ENCODE measurements at places on chromosomes 3 and 15.

GRCh38 chr3:95172164-95172943 lies 1109.5 kb downstream of the NSUN3 start:
- no peak for DNase-seq

- DNase-seq = no peak
These were observed 116.4 kb upstream of the ARHGEF3 start for GRCh38 chr3:56918111-56918568.

DNA sequence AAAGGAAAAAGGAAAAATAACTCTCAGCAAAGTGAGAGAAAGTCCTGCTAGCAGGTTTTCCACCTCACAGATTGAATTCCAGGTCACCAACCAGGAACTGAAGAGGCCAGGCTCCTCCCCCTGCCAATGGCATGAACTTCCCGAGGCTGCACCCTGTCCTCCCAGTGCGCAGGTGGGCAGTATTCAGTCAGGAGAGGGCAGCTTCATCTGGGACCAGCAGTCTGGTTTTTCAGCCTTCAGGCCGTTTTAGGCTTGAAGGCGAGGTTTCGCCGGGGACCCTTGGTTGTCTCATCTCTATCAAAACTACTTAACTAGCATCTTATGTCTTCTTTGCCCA lies 41.2 kb downstream of the TRAT1 start:
- DNase-seq = no peak

- no peak for DNase-seq
These were observed 34.5 kb downstream of the OSBPL10 start for GRCh38 chr3:31946484-31947081.

DNA sequence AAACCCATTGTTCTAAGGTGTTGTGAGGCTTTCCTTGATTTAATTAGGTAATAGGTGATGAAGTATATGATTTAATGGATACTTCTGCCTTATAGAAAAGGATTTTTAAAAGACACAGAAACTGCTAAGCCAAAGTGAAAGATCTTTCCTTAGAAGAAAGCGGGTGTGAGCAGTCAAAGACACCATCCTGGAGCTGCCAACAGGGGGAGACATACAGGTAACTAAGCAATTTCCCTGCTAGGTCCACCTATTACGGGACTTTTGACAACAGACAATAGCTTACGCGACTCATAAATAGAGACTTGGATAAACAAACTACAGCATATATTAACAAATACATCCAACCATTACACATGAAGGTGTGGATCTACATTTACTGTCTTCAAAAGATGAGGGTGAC lies 669.5 kb downstream of the SQOR start:
- no peak for DNase-seq

- peak; percentile 73 for DNase-seq
These were observed 54.3 kb downstream of the NTRK3 start for GRCh38 chr15:88202231-88202630.

- DNase-seq = no peak
These were observed 349.8 kb upstream of the TPRG1 start for GRCh38 chr3:188822004-188822403.

GRCh38 chr3:108959017-108959416 lies 5.3 kb upstream of the GUCA1C start:
- DNase-seq = peak; percentile 48

- DNase-seq = no peak
These were observed 63.2 kb downstream of the MAGEF1 start for GRCh38 chr3:184648636-184649035.

DNA sequence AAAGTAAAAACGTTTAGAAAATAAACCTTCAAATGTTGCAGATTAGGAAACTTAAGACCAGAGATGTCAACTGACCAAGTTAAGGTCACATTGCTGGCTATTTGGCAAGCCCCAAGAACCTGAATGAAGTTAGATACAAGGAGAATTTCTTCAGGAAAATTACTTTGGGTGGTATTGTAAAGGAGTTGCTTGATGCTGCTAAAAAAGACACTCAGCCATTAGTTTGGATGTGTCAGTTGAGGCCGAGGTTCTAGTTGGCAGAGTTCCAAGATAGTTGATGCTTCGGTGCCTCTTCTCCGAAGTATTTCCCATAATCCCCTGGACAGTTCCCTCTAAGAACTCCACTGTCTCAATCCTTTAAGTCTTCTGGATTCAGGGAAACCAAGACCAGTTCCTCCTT lies 24.3 kb downstream of the SIAH2 start:
- DNase-seq = no peak
